ENCODE measurements at places on chromosomes 7 and 10.

DNA sequence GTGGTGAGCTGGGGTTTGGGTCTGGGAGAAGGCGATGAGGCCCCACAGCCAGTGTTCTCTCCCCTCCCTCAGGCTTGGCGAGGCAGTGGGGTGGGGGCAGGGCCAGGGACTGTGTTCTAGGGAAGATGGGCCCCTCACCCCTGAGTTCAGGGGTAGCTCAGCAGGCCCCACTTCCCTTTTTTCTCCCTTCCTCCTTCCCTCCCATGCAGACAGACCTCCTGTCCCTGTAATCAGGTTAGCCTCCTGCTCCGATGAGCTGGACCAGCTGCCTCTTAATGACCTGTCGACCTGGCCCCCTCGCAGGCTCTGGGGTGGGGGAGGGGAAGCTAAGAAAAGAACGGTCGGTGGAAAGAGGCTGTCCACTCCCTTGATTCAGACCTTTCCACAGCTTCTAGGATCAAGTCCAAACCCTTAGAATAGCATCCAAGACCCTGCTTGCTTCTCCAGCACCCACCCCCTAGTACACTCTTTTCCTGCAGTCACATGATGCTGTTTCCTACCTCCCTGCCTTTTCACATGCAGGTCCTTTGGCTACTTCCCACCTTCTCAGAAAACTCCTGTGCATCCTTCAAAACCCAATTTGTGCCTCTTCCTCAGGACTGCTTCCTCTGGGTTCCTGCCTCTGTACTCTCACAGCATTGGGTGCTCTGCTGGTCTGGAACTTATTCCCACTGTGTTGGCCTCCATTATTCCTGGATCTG lies 64.1 kb downstream of the ZMIZ1 start:
- DNase-seq = no peak
- H3K27ac ChIP-seq = no peak overlapping the region
- H3K27me3 ChIP-seq = no peaks in the 10 kb centered on the region
- no peak overlapping the region for H3K4me3 ChIP-seq

- no peak for DNase-seq
- H3K27ac ChIP-seq = no peak overlapping the region
- H3K4me3 ChIP-seq = no peak overlapping the region
- peaks cover 57% of the 10 kb centered on the region for H3K27me3 ChIP-seq
- H3K4me1 ChIP-seq = no peaks in the 10 kb centered on the region
- no peaks in the 10 kb centered on the region for H3K36me3 ChIP-seq
Measured at GRCh38 chr10:50250096-50250854, 1.0 kb downstream of the ASAH2 start.

DNA sequence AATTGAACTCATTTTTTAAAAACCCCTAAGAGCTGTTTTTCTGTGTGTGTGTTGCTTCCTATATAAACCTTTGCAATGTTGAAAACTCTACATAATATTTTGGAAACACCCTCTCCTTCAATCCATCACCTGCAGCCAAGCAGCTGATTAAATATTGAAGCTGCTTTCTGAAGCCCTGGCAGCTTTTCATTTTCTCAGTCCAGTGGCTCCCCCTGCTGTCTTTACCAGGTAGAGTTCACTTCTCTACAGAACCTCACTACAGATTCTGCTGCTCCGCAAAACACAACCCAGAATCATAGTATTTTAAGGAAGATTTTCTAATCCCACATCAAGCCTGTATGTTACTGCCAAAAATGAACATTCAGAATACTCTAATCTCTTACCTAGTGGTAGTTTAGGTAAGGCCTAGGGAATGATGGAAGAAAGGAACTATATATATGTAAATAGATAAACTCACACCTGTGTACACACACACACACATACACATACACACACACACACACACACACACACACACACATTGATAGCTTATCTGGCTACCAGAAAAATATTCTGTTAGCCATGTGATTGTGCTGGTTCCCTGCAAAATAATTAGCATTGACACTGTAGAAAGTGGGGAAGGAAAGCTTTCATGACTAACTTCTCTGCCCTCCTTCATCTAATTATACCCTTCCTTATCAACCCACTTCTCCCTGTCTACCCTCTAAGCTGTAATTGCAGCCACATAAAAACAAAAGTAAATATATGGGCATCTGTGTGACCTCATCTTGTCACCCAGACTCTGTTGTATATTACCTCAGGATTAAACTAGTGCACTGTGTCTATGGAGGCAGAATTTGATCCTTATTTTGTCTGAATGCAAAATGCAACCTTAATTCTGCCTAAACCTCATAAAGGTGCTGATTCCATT lies 229.5 kb upstream of the FZD1 start:
- no peaks in the 10 kb centered on the region for H3K4me1 ChIP-seq
- DNase-seq = no peak
- no peaks in the 10 kb centered on the region for H3K36me3 ChIP-seq
- no peak overlapping the region for H3K27ac ChIP-seq
- H3K4me3 ChIP-seq = no peak overlapping the region
- H3K27me3 ChIP-seq = peaks cover 2% of the 10 kb centered on the region

DNA sequence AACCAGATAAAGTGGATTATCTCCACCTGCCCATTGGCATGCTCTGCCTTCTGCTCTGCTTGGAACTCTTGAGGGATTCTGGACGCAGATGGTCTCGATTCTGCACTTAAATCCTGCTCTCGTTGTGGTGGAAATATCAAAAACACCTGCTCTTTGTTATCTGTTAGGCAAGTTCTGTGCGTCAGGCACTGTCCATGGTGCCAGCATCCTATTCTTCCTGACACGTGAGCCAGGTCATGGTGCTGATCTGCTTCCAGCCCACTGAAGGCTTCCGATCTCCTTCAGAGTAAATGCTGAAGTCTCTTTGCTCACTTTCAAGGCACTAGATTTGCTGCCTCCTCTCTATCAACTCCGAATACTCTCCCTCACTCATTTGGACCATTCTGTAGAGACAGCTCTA lies 505.6 kb downstream of the HTR7 start:
- no peaks in the 10 kb centered on the region for H3K4me1 ChIP-seq
- H3K27me3 ChIP-seq = no peaks in the 10 kb centered on the region
- H3K27ac ChIP-seq = no peak overlapping the region
- no peak for DNase-seq

GRCh38 chr7:24894429-24895221 lies 85.4 kb downstream of the OSBPL3 start:
- H3K36me3 ChIP-seq = peaks cover 27% of the 10 kb centered on the region
- no peaks in the 10 kb centered on the region for H3K27me3 ChIP-seq
- peaks cover 57% of the 10 kb centered on the region for H3K4me1 ChIP-seq
- DNase-seq = no peak
- H3K4me3 ChIP-seq = no peak overlapping the region

- H3K36me3 ChIP-seq = no peaks in the 10 kb centered on the region
- no peak overlapping the region for H3K27ac ChIP-seq
- H3K4me3 ChIP-seq = no peak overlapping the region
- H3K27me3 ChIP-seq = peaks cover 8% of the 10 kb centered on the region
- H3K4me1 ChIP-seq = no peaks in the 10 kb centered on the region
- no peak for DNase-seq
Measured at GRCh38 chr7:12089951-12090756, 120.9 kb upstream of the TMEM106B start.

- H3K36me3 ChIP-seq = no peaks in the 10 kb centered on the region
- no peak overlapping the region for H3K4me3 ChIP-seq
- H3K4me1 ChIP-seq = no peaks in the 10 kb centered on the region
- no peak for DNase-seq
- H3K27me3 ChIP-seq = no peaks in the 10 kb centered on the region
Measured at GRCh38 chr10:116197946-116198675, 74.9 kb downstream of the GFRA1 start.

GRCh38 chr7:37815671-37816371 lies 32.6 kb upstream of the NME8 start:
- no peaks in the 10 kb centered on the region for H3K36me3 ChIP-seq
- peaks cover 15% of the 10 kb centered on the region for H3K27me3 ChIP-seq
- DNase-seq = no peak
- peaks cover 4% of the 10 kb centered on the region for H3K4me1 ChIP-seq

DNA sequence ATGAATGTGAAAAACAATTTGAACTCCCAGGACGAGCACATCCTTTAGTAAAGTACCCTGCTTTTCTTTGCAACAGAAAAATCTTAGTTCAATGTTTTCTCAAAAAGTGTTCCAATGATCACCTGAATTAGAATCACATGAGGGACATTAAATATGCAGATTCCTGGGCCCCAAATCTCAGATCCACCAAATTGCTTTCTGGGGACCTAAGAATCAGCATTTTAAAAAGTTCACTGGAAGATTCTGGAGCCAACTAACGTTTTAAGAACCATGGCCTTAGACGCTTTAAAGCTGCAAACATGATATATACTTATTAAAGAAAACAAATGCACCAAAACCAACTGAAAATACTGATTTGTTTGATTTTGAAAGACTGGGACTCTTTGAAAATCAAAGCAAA lies 143.4 kb upstream of the TMEM168 start:
- peaks cover 10% of the 10 kb centered on the region for H3K36me3 ChIP-seq
- H3K4me1 ChIP-seq = peaks cover 19% of the 10 kb centered on the region
- H3K27ac ChIP-seq = no peak overlapping the region
- no peak overlapping the region for H3K4me3 ChIP-seq
- DNase-seq = no peak

DNA sequence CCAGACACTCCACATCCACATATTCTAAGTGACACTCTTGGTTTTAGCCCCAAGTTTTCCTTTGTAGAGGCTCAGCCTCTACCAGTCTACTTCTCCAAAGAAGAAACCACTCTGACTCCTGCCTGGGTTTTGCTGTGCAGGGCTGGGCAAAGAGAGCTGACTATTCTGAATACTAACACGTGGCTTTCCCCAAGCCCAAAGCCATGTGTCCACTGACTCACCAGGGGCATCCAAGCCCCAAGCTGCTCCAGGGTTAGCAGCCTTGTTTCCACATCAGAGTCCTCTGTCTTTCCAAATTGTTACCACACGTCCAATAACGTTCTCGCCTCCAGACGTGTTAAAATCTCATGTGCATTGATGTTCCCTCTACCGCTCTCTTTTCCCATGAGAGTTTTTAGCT lies 8.7 kb downstream of the GALNTL5 start:
- H3K27me3 ChIP-seq = peaks cover 3% of the 10 kb centered on the region
- DNase-seq = no peak
- H3K27ac ChIP-seq = no peak overlapping the region
- no peaks in the 10 kb centered on the region for H3K36me3 ChIP-seq
- H3K4me3 ChIP-seq = no peak overlapping the region

- H3K27ac ChIP-seq = no peak overlapping the region
- H3K4me1 ChIP-seq = no peaks in the 10 kb centered on the region
- no peaks in the 10 kb centered on the region for H3K36me3 ChIP-seq
- H3K4me3 ChIP-seq = no peak overlapping the region
Measured at GRCh38 chr7:104552102-104552501, 223.7 kb downstream of the LHFPL3 start.

DNA sequence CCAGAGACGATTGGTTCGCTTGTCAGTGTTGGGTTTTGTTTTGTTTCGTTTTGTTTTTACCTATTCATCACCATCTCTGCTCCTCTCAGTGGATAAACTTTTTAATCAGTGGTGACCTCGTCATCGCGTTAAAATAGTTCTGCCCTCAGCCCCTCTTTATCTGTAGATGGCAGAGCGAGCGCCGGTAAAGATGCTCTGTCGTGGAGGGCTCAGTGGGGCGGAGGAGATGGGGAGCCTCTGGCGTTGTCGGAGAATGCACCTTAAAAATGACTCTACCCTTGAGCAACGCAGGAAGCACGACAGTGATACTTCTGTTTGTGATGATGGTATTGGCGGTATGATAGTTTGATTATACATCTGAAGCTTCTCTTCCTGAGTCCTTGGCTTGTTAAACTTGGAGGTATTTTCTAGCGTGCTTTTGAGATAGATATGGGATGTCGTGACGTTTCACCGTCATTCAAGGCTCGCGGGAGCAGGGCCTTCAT lies 554 bp downstream of the CSGALNACT2 start:
- H3K4me3 ChIP-seq = peak overlapping the region; percentile 89
- DNase-seq = peak; percentile 63
- H3K4me1 ChIP-seq = peaks cover 51% of the 10 kb centered on the region
- H3K27ac ChIP-seq = peak overlapping the region; percentile 96
- peaks cover 35% of the 10 kb centered on the region for H3K36me3 ChIP-seq

DNA sequence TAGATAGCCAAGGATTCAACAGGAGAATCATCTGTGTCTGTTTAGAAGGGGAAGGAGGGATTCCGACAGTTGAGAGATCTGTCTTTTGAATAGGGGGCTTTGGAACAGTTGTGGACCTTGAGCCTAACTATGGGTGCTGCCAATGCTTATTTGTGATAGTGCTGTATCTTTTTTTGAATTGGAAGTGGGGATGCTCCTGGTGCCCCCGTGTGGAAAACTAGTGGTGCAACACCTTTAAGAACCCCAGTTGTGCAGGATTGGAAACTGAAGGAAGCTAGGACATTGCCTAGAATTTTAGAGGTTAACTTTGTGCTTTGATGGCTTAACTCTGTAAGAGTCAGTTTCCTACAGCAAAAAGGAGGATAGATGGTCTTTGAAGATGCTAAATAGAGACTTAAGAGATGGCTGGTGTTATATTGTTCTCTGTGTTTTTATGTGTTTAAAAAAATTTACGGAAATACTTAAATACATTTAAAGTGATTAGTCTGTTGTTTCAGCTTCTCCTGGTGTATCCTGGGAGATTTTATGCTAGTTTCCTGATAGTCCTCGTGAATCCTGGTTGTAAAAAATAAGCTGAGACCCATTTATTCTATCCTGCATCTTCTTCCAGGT lies 69.3 kb downstream of the AP3M1 start:
- H3K27ac ChIP-seq = no peak overlapping the region
- H3K27me3 ChIP-seq = no peaks in the 10 kb centered on the region
- H3K36me3 ChIP-seq = peaks cover 30% of the 10 kb centered on the region
- H3K4me1 ChIP-seq = peaks cover 50% of the 10 kb centered on the region
- DNase-seq = peak; percentile 27

DNA sequence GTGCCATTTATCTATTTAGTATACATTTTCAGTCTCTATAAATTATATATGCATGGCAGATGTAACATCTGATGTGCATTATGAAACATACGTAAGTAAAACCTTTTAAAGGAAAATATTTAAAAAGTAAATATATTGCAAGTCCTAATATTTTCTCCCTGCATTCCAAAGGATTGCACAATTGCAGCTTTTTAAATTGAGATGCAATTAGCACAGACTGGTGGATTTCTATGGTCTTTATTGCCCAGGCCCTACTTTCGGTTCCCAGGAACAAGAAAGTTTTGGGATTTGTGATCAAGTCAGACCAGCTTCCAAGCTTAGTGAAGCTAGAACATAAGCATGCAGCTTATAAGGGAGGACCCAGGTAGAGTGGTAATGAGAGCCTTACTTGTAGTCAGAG lies 337.8 kb downstream of the NRG3 start:
- DNase-seq = no peak
- H3K36me3 ChIP-seq = no peaks in the 10 kb centered on the region
- H3K4me1 ChIP-seq = no peaks in the 10 kb centered on the region
- no peaks in the 10 kb centered on the region for H3K27me3 ChIP-seq
- H3K4me3 ChIP-seq = no peak overlapping the region

GRCh38 chr10:101776161-101776817 lies 375 bp upstream of the FGF8 start:
- no peak overlapping the region for H3K4me3 ChIP-seq
- H3K36me3 ChIP-seq = peaks cover 10% of the 10 kb centered on the region
- peaks cover 14% of the 10 kb centered on the region for H3K4me1 ChIP-seq
- peaks cover 63% of the 10 kb centered on the region for H3K27me3 ChIP-seq
- DNase-seq = no peak

Data from T-helper 2 cell treated with Interferon-gamma antibody and Interleukin-4, amounts not matched to agents 5 μg/mL and 100 μg/mL, for 36 hours (primary cell).